Activated naive CD4-positive, alpha-beta T cell treated with anti-CD3 and anti-CD28 coated beads, Interleukin-2, amount 50 U/mL, for 72 hours (primary cell): ENCODE measurements at places on chromosomes 2 and 18. TPM values are rescaled to one million over a fixed set of nuclear protein-coding genes. Genes with fewer than 3 reads are reported as not detected.

DNA sequence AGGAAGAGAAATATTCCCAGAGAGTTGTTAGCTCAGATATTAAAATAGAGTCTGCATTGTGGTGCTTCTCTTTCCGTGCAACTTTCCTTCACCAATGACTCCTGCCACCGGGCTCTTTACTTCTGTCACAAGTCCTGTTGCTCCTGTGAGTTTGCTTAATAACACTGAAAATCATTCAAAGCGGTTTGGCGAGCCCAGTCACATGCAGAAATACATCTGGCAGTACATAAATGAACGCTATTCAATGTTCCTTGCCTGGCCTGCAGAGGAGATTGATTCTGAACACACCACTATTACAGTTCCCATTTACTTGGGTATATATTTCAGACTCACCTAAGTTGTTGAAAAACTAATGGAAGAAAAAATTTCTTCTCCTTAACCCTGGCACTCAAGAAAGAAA lies 276.6 kb downstream of the ZNF521 start:
- DNase-seq: no peak

- DNase-seq: no peak
Observed at GRCh38 chr2:223043164-223043941, 8.6 kb upstream of the KCNE4 start.

- DNase-seq: no peak
Observed at GRCh38 chr2:191601060-191601459, 76.9 kb upstream of the NABP1 start.

XIRP2 gene
- total RNA-seq: not detected

GRCh38 chr2:211802666-211803065 lies 735.9 kb downstream of the ERBB4 start:
- DNase-seq: no peak

GRCh38 chr2:171895786-171896185 lies 1.7 kb upstream of the SLC25A12 start:
- no peak for DNase-seq

POTEI gene
- not detected for total RNA-seq

DYNAP gene
- not detected for total RNA-seq

- DNase-seq: no peak
Observed at GRCh38 chr18:51726614-51727013, 529.1 kb upstream of the MEX3C start.

DNA sequence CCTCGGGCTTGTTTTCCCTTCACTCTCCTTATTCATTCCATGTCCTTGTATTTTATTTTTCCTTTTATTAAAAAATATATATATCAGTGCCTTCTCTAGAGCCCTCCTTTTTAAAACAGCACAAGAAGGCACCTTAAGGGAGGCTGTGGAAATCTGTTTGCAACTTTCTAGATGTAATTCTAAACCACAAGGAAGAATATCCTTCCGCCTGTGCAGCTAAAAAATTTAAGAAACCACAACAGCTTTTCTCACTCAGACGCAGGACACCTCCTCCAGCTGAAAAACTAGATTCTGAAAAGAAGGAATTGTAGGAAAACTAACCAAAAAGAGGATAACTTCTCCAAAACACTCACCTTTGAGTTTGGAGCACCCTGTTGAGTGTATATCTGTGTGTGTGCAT lies 142.2 kb downstream of the BCL11A start:
- no peak for DNase-seq

DNA sequence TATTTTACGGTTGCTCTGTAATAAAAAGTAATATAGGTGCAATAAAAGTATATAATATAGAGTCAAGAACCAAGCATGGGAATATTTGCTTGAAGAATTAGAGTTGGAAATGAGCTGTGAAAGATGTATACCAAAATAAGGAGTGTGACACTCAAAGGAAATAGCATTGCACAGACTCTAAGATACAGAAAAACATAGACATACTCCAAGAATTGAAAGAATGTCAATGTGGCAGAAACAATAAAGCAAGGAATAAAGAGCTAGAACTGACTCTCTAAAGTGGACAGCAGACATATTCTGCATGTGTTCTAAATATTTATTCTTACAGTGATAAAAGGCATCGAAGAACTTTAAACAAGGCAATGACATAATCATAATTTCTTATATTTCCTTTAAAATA lies 561.1 kb upstream of the SETBP1 start:
- DNase-seq: no peak

TMEM169 gene
- total RNA-seq: 1.7 TPM

GAL3ST2 gene
- 1.1 TPM for total RNA-seq
